ENCODE measurements at places on chromosomes 3 and 15.

GRCh38 chr3:174102866-174103265 lies 705.3 kb downstream of the NLGN1 start:
- no peak for DNase-seq

DNA sequence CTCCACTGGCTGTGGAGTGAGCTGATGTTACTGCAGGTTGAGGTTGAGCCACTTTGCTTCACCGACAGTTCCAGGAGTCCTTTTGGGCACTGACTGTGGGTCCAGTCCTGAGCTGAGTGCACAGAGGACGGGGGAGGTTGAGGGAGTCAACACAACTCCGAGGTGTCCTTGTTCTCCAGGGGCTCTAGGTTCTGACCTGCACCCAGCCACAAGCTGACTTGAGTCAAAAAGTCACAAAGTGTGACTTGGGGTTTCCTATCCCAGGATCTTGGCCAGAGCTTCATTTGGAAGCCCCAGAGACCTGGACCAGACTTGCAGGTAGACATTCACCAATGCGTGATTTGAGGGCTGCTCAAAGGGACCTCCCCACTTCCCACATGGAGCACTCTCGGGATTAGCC lies 95.0 kb downstream of the FAM43A start:
- no peak for DNase-seq

GRCh38 chr15:78739996-78740903 lies 71.0 kb downstream of the ADAMTS7 start:
- DNase-seq, result peak; percentile 85

DNA sequence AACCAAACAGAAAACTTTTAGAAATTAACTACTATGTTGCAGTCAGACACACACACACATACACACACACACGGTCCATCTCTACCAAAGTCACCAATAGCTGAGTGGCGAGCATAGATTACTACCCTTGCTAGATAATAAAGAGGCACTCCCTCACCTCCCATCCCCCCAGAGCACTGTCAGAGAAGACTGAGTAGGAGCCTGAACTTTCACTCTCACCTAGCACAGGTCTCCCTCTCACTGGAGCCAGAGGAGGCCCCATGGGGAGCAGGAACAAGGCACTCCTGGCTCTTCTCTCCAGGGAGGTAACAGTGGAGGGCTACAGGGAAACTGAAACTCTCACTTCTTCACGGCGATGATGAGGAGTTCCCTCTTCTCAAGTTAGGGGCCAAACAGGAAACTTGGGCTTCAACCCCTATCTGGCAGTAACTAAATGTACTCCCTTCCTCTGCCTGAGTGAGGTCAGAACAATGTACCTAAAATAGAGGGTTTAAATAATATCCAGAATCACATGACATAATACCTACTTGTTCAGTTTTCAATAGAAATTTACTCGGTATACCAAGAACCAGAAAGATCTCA lies 975.3 kb upstream of the GBE1 start:
- DNase-seq, result no peak

- DNase-seq, result no peak
Measured at GRCh38 chr15:52095597-52096262, 16.8 kb downstream of the BCL2L10 start.

DNA sequence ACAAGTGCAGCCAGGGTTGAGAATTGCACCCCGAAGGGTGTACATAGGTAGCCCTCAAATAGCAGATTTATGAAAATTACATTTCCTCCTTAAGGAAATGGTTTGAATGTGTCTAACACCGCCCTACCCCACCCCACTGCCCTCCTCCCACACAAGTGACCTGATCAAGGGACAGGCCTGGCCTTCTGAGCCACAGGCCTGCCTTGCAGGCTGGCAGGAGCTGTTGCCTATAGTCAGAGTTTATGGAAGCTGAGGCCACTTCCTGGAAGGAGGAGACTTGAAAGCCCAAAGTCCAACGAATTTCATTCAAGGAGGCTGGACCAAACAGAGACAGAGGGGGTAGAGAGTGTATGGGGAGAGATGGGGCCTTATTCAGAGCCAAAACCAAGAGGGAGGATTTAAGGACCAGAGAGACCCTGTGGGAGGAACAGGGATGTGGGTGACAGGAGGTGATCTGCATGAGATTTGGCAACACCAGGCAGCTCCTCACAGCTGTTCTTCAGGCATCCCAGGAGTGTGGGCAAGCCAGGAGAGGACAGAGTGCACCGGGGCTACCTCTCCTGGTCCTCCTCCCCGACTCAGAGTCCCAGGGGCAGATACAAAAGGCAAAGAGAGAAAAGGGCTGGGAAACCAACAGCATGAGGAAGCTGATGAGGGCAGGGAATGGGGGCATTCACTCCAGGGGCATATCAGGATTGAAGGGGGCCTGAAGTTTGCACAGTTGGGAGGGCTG lies 100.4 kb upstream of the HES1 start:
- no peak for DNase-seq

Data from stimulated activated CD8-positive, alpha-beta memory T cell treated with anti-CD3 and anti-CD28 coated beads, Interleukin-4, amount 100 ng/mL, for 48 hours (primary cell).